T-helper 17 cell (primary cell): ENCODE measurements at places on chromosomes 3 and 15. TPM values are rescaled to one million over a fixed set of nuclear protein-coding genes. Genes with fewer than 3 reads are reported as not detected.

The SPTBN5 gene
- total RNA-seq: 1.9 TPM

The GUCA1C gene
- total RNA-seq: not detected

The ASB14 gene
- not detected for total RNA-seq

The C3orf80 gene
- total RNA-seq: not detected

The PIERCE2 gene
- total RNA-seq: not detected

The AHSG gene
- total RNA-seq: not detected
